Caki2 (cell line): ENCODE measurements at places on chromosomes 6 and 20.

DNA sequence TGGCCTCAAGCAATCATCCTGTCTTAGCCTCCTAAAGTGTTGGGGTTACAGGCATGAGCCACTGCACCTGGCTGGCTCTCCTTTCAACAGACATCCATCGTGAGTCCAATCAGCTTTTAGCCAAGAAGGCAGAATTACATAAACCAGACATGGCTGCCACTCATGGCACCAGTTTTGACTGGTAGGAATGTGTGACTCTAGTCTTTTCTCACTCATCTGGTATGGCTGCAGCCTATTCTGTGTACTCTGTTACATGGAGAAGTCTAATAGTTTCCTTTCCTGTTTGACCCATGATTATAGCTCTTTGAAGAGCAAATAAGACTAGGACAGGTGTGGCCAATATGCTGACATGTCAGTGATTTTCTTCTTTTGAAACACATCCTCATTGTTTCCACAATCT lies 27.0 kb upstream of the RNF144B start:
- DNase-seq: no peak

DNA sequence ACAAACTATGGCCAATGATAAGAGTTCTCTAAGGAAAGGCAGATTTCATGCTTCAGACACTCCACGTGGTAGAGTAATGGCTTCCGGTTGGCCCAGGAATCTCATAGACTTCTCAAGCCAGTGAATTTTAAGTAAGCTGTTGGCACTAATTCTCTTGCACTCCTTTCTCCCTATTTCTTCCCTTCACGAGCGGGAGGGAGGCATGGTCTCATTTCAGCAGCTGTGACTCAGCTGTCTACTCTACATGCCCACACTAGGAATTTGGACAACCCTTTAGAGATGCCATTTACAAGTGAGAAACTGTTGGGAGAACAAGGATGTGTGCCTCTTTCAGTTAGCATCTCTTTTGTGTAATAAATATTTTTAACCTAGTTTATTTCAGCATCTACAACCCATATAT lies 107.7 kb downstream of the PTPRK start:
- no peak for DNase-seq

GRCh38 chr20:433300-433975 lies 25.3 kb downstream of the RBCK1 start:
- peak; percentile 57 for DNase-seq

DNA sequence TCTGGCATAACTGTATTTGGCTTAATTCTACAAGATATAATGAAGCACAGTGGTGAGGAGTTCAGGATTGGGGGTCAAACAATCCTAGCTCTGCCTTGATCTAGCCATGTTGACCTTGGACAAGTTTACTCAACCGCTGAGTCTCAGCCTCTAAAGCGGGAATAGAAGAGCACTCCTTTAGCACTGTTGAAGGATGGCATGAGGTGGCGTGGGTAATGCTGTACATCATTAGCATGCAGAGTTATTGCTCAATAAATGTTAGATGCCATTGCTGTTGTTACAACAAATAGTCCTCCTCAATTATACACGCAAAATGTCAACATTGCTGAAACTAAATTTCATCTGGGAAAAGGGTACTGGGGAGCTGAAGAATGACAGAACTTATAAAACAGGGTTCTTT lies 78.6 kb downstream of the KIF13A start:
- peak; percentile 15 for DNase-seq

- no peak for DNase-seq
Measured at GRCh38 chr20:62804627-62805154, at the start of gene OGFR. OGFR (plus strand) TSS chr20:62804835; CDS start chr20:62804860, 25 bp downstream.

GRCh38 chr20:20084296-20084752 lies 32.0 kb downstream of the CFAP61 start:
- DNase-seq: no peak

GRCh38 chr6:31749301-31750036 lies 9.7 kb downstream of the MSH5 start:
- DNase-seq: no peak

DNA sequence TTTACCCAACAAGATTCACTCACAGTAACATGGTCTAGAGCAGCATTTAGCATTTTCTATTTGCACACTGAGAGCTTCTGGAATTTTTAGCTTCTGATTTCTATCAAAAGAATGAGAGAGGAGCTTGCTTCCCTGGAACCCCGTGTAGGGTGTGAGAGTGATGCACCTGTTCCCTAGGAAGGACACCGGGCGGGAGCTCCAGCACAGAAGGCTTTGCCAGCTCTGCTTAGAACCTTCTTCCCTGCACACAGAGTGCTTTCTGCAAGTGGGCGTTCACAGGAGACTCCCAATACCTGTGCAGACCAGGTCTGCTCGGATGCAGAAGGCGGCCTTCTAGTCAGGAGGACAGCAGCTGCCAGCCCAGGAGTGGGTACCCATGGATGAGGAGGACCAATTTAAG lies 217.3 kb downstream of the TBXT start:
- DNase-seq: no peak

DNA sequence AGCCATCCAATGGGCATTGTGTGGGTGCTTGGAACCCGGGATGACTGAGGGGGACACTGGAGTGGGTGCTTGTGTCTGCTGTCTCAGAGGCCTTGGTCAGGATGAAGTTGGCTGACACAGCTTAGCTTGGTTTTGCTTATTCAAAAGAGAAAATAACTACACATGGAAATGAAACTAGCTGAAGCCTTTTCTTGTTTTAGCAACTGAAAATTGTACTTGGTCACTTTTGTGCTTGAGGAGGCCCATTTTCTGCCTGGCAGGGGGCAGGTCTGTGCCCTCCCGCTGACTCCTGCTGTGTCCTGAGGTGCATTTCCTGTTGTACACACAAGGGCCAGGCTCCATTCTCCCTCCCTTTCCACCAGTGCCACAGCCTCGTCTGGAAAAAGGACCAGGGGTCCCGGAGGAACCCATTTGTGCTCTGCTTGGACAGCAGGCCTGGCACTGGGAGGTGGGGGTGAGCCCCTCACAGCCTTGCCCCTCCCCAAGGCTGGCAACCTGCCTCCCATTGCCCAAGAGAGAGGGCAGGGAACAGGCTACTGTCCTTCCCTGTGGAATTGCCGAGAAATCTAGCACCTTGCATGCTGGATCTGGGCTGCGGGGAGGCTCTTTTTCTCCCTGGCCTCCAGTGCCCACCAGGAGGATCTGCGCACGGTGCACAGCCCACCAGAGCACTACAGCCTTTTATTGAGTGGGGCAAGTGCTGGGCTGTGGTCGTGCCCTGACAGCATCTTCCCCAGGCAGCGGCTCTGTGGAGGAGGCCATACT lies 49.4 kb downstream of the PYGB start:
- no peak for DNase-seq

DNA sequence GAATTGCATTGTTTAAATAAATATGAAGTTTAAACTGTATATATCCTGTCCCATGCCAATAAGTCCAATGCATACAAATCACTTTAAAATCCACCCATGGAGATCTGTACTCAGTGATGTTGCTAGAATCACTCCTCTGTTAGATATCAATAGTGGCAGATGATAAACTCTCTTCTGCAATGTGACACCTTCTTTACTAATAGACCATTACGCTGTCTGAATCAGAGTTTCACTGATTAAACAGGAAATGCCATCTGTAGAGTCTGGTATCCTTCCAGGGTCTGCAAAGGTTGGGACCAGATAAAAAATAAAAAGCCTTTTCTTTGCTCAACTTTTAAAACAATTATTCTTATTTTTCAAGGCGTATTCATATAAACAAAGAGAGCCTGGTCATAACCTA lies 134.5 kb downstream of the EDN3 start:
- DNase-seq: no peak

GRCh38 chr20:57849121-57849520 lies 139.3 kb upstream of the PMEPA1 start:
- no peak for DNase-seq

- no peak for DNase-seq
Measured at GRCh38 chr20:44064501-44065400, 122.2 kb downstream of the JPH2 start.

GRCh38 chr6:13718123-13718458 lies 6.5 kb upstream of the RANBP9 start:
- DNase-seq: no peak

- DNase-seq: no peak
Measured at GRCh38 chr6:144372611-144373594, 87.8 kb downstream of the UTRN start.

- no peak for DNase-seq
Measured at GRCh38 chr20:63022501-63022900, 15.7 kb upstream of the BHLHE23 start.

- DNase-seq: no peak
Measured at GRCh38 chr6:148316308-148316707, 26.3 kb upstream of the SASH1 start.

GRCh38 chr20:63124092-63124781 lies 91.7 kb downstream of the YTHDF1 start:
- DNase-seq: no peak

DNA sequence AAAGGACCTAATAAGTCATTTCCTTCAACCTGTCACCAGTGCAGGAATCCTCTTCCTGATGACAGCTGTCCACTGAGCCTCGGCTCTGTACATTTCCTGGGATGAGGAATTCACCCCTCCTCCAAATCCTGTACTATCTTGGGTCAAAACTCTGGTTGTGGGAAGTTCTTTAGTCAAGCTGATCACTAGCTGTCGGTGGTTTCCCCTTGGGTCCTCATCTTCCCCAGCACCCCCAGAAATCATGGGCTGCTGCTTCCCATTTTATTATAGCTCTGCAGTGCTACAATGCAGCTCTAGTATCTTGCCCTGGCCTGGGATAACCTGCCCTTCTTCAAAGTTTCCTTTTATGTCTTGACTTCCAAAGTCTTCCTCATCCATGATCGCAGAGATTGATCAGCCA lies 14.6 kb upstream of the ADA start:
- DNase-seq: no peak

DNA sequence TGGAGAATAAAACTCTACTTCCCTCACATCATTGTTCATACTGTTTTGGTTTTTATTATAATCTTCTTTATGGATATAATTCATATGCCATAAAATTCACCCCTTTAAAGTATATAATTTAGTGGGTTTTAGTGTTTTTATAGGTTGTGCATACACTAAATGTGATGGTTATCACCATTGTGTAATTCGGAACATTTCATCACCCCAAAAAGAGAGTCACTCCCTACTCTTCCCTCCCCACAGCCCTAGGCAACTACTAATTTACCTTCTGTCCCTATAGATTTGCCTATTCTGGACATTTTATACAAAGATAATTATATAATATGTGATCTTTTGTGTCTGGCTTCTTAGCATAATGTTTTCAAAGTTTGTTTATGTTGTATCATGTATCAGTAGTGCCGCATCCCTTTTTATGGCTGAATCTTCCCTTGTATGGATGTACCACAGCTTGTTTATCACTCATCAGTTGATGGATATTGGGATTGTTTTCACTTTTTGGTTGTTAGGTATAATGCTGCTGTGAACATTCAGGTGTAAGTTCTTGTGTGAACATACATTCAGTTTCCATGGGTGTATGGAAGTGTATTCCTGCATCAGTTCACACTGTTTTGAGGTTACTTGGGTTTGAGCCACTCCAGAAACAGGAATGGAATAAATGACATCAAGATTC lies 4.2 kb downstream of the TM9SF4 start:
- DNase-seq: no peak

DNA sequence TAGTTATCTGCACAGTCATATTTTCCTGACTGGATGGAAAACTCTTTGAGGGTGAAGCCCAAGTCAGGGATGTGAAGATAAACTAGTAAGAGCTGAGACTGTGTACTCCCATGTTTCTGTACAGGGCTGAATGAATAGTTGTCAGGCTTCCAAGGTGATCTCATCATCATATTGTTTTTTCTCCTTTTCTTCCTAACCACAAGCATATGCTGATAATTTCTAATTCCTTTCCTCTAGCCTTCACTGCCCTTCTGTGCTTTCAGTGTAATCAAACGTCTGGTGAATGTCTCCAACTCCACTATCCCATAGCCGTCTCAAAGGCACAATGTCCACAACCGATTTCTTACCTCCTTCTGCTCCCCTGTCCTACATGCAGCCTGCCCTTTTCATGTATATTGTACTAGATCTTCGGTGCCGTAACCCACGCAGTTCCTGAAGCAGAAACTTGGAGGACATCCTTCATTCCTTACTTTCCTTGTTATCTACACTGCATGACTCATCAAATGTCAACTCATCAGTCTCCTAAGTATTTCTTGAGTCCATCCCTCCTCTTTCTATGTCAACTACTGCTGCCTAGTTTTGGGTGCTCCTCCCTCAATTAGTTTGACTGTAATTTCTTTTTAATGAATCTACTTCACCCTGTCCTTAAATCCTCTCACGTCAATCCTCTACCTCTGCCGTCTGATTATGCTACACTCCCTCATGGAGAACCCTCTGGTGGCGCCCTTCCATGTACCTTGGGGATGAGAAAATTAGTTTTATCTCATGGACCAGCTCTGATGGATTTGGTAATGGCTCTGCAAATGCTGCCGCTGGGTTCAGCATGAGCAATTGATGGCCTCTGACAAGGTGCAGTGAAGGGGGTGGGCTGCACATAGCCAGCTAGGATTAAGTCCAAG lies 21.9 kb downstream of the NCOA7 start:
- peak; percentile 91 for DNase-seq

- DNase-seq: no peak
Measured at GRCh38 chr20:5580940-5581708, 169.1 kb upstream of the SHLD1 start.
